ENCODE measurements at places on chromosomes 6 and 20.

DNA sequence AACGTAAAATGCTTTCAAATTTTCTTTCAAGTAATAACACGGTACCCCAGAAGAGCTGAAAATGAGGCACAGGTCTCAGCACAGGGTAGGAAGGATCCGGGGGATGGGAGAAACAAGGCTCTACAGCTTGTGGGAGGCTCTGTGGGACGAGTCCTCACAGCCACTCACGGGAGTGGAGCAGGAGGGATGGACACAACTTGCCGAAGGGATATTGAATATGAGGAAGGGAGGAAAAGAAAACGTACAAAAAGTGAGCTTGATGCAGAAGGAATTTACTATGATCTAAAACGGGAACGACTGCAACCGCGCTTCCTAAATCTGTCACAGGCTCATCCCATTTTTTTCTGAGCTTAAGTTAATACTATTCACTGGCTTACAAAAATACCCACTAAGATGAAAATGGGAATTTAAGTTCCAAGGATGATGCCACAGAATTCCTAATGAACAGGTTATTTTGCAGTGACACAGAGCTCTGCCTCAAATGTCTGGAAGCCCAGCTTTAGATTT lies 72.9 kb downstream of the FYN start:
- no peak for DNase-seq

DNA sequence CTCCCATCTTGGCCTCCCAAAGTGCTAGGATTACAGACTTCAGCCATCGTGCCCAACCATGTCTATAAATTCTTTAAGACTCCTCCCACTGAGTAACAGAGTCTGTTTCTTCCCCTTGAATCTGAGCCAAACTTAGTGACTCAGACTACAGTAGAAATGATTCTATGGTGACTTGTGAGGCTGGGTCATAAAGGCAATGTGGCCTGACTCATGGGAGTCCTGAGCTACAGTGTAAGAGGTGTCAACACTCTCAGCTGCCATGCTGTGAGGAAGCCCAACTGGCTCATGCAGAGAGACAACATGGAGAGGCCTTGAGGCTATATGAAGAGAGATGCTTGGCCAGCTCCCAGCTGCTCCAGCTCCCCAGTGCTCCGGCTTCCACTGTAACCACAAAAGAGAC lies 5.2 kb upstream of the NRSN2 start:
- DNase-seq, result no peak

GRCh38 chr6:7909323-7910276 lies 988 bp downstream of the TXNDC5 start:
- DNase-seq, result peak; percentile 76

- no peak for DNase-seq
Measured at GRCh38 chr6:33868141-33868540, 64.3 kb upstream of the MLN start.

DNA sequence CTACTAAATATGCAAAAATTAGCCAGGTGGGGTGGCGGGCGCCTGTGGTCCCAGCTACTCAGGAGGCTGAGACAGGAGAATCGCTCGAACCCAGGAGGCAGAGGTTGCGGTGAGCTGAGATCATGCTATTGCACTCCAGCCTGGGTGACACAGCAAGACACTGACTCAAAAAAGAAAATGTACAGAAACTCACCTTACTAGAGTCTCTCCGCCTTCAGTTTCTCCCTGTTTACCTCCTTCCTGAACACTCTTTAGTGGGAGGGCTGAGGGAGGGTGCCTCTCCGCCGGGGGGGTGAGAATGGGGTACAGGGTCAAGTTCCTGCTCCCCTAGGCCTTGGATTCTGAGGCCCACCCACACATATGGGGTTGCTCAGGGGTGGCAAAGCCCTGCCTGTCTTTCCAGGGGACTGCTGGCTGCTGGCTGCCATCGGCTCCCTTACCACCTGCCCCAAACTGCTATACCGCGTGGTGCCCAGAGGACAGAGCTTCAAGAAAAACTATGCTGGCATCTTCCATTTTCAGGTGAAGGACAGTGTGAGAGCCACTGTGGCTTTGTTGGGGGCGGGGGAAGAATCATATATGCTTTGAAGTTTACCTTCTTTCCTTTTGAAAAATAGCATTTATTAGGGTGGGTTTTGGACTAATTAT lies 13.4 kb downstream of the CAPN11 start:
- DNase-seq, result no peak

DNA sequence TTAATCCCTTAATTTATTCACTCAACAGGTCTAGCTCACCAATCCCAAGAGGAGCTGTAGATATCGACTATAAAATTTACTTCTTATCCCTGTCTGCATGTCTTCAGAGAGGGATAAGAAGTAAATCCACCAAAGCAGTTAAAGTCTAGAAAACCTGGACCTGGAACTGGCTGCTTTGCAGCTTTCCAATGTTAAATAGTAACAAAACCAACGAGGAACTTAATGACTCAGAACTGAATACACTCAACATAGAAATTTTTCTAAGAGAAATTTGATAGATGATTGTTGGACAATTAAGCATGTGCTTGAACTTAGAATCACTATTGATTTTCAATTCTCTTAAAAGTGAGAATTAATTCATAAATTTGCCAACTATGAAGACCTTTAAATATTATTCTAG lies 11.5 kb upstream of the TMEM244 start:
- no peak for DNase-seq

DNA sequence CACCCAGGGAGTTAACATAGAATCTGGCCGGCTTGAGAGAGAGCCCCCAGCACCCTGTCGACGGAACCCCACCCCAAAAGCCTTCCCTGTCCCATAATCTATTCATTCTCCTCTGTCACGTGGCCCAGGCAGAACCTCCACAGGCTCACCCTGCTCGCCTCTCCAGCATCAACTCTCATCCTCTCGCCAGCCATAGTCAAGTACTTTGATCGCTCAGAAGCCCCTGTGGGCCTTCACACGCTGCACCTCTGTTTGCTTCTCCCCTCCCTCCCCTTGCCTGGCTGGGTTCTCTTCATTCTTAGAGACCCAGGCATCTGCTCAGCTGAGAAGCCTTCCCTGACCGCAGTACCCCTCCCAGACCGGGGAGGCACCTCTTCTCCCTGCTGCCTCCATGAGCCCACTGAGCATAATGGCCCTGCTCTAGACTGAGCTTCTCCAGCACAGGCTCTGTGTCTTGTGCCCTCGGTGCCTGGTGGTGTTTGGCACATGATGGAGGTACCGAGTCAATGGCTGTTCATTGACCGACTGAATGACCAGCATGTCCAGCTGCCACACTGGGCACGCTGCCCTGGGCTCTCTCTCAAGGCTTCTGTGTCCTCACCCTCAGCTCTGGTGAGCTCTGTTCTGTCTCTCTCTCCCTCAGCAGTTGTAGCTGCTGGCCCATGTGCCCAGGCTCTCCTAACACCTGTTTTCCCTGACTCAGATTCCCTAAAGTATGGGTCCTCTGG lies 33.7 kb downstream of the PKIG start:
- no peak for DNase-seq

DNA sequence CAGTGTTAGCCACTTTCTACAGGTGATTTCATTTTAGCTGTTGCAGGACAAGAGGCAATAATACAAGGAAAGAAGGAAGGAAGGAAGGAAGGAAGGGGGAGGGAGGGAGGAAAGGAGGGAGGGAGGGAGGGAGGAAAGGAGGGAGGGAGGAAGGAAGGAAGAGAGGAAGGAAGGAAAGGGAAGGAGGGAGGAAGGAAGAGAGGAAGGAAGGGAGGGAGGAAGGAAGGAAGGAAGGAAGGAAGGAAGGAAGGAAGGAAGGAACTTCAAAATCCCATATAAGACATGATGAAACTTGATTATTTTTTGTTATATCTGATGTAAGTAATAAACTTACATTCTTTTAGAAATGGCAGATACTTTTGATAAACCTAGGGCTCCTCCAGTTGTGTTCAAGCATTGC lies 83.6 kb downstream of the TFAP2B start:
- no peak for DNase-seq

GRCh38 chr6:39362487-39362865 lies 40.0 kb upstream of the KCNK16 start:
- DNase-seq, result no peak

DNA sequence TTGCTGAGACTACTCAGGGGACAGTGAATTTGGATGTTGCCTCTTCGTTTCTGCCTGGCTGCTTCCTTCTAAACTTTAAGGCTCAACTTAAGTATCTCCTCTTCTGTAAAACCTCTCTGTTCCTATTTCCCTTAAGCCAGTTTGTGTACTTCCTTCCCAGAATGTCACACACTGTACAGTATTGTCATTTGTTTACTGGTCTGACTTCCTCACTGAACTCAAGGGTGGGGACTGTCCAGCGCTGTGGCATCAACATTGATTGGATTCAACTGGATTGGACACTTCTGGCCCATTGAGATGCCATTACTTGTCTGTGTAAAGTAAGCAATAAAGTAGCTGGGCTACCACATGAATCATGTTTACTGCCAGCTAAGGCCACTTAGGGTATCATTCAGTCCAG lies 69.7 kb downstream of the ANKS1A start:
- no peak for DNase-seq

DNA sequence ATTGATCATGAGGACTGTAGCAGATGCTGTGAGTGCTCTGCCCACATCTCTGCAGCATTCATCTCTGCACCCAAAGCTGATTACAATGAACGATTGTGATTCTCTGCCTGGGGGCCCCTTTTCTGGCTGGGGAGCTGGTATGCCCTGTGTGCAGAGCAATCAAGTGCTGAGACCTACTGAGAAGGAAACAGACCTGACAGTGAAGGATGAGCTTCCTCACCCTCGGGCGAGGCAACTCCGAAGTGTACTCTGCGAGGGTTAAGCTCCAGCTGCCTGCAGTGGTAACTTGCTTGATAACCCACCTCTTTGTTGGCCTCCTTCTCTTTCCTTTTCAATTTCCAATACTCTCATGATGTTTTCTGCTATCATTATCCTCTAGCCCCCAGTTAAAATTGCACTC lies 289.7 kb upstream of the RNF24 start:
- no peak for DNase-seq

All from right forelimb (tissue), 1 donor.